ENCODE measurements at places on chromosomes 1 and 21.
A peak's percentile ranks its signal among the peaks of the same experiment; 100 is the strongest.

GRCh38 chr1:82606546-82606945, 805.8 kb downstream of the ADGRL2 start:
- DNase-seq: no peak

DNA sequence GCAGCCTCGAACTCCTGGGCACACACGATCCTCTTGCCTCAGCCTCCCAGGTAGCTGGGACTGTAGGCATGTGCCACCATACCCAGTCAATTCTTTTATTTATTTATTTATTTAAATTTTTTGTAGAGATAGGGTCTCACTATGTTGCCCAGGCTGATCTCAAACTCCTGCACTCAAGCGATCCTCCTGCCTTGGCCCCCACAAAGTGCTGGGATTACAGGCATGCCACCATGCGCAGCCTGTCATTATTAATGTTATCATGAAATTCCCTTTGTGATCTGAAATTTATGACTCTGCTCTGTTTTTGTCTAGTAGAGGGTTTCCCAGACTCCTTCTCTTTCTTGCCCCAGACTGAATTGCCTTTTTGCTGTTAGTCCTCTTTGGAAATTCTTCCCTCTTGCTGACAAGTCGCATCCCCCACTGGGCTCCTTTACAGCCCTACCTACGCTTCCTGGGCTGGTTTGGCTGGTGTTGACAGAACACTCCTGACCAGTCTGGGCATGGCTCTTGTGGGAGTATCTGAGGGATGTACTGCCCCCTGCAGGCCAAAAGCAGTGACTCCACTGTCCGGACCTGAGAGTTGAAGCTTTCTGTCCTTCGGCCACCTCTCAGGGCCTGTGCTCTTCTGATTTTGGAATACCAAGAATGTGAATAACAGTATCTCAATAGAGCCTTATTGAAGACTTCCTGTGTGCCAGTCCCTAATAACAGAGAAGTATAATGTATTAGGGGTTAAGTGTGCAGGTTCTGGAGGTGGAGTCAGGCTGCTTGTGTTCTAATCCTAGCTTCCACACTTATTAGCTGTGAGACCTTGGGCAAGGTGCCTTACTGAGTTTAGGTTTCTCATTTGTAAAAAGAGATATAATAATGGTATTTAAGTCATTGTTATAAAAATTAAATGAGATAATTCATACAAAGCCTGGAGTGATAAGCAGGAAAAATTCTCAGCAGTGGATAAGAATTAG, 28.2 kb downstream of the TCEANC2 start:
- DNase-seq: peak; percentile 28

DNA sequence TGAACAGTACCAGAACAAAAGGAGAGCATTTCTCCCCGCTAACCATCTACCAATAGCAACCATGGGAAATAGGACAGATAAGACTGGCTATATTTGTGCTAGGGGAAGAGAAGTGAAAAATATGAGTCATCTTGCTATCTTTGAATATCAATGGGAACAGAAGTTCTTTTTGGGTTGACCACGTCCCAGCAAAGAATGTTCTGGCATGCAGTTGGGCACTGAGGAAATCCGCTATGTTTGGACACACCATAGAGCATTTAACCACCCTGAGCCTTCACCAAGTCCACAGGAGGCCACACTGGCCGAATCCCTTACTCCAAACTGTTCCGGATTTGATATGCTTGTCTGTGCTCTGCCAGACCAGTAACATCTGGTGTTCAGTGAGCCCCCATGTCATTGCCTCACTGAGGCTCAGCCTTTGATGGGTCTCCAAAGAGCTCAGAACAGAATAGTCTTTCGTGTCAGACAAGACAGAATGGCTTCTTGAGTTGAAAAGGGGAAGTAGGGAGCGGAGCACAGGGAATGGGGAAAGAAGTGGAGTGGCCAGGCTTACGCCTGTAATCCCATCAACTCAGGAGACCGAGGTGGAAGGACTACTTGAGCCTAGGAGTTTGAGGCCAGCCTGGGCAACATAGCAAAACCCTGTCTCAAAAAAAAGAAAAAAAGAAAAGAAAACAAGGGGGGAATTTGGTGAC, 81.4 kb downstream of the SMYD2 start:
- no peak for DNase-seq

DNA sequence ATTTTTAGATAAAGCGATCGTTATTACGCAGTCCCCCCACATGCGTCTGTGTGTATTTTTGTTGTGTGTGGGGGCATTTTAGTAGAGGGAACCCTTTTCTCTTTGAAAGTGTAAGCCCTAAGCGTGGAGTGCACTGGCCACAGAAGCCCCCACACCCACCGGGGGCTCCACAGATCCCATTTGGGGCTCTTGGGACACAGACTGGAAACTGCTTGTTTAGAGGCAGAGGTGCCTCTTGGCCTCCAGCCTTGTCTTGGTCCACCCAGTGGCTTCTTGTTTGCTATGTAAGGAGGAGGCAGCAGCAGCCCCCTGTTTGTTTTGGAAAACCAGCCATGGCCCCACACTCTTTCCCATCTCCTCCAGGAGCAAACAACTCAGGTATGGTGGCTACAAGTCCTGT, 42.8 kb downstream of the SLC37A1 start:
- DNase-seq: no peak

- no peak for DNase-seq
Measured at GRCh38 chr1:84669831-84670230, 20.4 kb downstream of the SSX2IP start.

- no peak for DNase-seq
Measured at GRCh38 chr1:198876371-198876871, 237.6 kb downstream of the PTPRC start.

DNA sequence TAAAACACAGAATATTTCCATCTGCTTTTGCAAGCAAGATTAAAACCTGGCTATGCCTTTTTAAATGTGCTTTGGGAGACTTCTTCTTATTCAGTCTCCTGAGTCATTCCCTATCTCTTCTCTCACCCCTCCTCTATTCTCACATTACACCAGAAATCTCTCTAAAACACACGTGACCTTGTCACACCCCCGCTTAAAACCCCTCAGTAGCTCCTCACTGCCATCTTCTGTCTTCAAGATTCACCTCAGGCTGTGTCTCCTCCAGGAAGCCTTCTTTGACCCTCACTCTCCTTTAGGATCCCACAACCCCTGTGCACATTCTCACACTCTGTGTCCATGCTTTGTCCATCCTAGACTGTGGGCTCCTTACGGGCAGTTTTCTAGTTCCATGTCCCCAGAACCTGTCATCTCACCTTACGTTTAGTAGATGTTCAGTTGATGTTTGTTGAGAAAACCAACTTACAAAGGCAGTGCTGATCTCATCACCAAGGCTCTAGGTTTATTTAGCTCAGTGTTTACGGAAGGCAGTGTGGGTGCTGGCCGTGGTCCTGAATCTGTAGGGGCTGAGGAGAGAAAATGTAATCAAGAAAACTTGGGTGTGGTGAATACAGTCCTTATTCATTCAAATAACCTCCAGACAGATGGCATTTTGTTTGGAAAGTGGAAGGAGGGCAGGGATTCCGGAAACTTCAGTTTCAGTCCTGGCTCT, 143.5 kb downstream of the DMRTA2 start:
- no peak for DNase-seq

DNA sequence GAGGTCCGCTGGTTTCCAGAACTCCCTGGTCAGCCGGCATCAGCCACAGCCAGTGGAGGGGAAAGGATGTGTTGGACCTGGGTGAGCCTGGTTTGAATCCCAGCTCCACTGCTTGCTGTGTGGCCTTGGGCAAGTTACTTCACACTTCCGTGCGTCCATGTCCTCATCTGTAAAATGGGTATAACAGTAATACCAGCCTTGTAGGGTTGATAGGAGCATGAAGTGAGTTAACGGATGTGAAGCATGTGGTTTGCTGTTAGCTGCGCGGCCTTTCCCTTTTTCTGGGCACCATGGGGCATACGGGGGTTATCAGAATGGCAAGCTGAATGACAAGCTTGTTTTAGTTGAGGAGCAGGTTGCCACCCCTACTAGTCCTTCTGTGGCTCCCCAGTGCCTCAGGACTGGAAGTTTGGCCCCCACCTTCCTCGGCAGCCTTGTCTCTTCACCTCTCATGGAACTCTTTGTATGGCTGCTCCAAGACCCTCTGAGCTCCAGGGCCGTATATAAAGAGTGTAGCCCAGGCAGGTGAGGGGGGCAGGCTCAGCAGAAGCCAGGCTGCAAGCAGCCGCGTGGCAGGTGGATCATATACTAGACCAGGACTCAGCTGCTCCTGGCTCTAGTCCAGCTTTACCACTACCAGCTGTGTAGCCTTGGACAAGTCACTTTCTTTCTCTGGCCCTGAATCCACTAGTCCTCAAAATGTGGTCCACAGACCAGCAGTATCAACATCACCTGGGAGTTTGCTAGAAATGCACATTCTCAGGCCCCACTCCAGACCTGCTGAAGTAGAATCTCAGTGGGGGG, 95.4 kb downstream of the LACTBL1 start:
- DNase-seq: no peak

GRCh38 chr1:28326984-28327383, 1.9 kb upstream of the MED18 start:
- no peak for DNase-seq

GRCh38 chr1:230189341-230189740, 122.3 kb downstream of the GALNT2 start:
- DNase-seq: peak; percentile 77

DNA sequence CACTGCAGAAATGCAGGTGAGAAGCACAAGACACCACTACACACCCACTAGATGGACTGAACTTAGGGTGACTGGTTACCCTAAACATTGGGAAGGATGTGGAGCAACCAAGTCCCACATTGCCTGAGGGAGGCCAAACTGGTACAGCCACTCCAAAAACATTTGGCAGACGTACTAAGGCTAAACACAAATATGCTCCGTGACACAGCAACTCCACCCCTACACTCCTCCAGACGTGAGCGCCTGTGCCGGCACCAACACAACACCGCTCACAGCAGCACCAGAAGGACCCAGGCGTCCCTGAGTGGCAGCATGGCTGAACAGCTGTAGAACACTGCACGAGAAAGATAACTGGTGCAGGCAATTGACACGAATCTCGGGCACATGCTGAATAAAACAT, 14.7 kb downstream of the PTTG1IP start:
- no peak for DNase-seq

- DNase-seq: no peak
Measured at GRCh38 chr1:24277420-24278169, 41.6 kb upstream of the GRHL3 start.

GRCh38 chr1:30847358-30847972, 61.1 kb downstream of the SDC3 start:
- no peak for DNase-seq

- no peak for DNase-seq
Measured at GRCh38 chr1:210289248-210289647, 39.5 kb upstream of the HHAT start.

DNA sequence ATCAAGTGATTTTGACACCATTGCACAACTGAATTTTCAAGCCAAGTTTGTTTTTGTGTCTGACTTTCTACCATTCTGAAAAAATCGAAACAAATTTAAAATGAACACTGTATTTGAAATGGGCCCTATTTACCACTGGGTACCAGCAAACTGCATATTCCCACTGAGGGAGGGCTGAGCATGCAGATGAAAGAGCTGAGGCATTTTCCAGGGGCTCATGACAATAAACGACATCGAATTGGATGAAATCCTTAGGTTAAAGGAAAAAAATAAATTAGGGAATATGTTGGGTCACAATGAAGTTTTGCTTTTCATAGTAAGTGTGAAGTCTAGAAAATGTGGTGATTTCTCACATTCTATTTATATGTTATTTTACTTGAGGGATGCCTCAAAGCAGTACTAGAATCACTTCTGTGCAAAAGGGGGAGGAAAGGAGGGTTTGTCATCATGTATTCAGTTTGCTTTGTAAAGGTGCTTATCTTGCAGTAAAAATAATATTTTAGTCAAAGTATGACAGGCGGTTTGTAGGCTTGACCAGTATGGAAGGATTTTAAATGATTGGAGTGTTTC, 11.2 kb downstream of the ZBTB18 start:
- no peak for DNase-seq
